Upper lobe of left lung (tissue), 6 donors: ENCODE measurements at places on chromosomes 1 and 21. TPM values are rescaled to one million over a fixed set of nuclear protein-coding genes. Genes with fewer than 3 reads are reported as not detected.

DNA sequence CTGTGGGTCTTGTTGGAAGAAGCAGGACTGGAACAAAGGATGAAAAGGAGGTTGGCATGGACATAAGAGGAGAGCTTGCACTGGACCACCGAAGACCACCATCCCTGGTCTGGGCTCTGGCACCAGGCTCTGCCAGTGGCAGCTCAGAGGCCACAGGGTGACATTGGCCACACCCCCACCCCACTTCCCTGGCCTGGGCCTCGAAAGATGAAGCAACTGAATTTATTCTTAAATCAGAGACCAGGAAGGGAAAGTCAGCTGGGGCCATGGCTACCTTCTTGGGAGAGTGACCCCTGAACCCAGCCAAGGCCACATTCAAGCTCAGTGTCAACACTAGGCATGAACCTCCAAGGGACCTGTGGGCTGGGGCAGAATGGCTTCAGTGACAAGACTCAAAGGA is 4.0 kb downstream of the KLHDC7A start:
- H3K4me1 ChIP-seq, result peaks cover 24% of the 10 kb centered on the region
- H3K36me3 ChIP-seq, result no peaks in the 10 kb centered on the region
- DNase-seq, result no peak

Gene LSM10
- total RNA-seq, result 28.9 TPM

Gene CD5L
- total RNA-seq, result 4.6 TPM

GRCh38 chr21:46093668-46094400 is 4.1 kb upstream of the COL6A2 start:
- no peaks in the 10 kb centered on the region for H3K36me3 ChIP-seq
- peaks cover 16% of the 10 kb centered on the region for H3K27me3 ChIP-seq
- no peak overlapping the region for H3K27ac ChIP-seq
- H3K4me3 ChIP-seq, result no peak overlapping the region
- DNase-seq, result peak; percentile 20

Gene AKT3
- 49.7 TPM for total RNA-seq

Gene PDC
- total RNA-seq, result not detected

GRCh38 chr1:112618114-112618720 is 724 bp downstream of the ST7L start:
- peaks cover 35% of the 10 kb centered on the region for H3K4me1 ChIP-seq
- no peak for DNase-seq
- H3K27me3 ChIP-seq, result no peaks in the 10 kb centered on the region
- peaks cover 4% of the 10 kb centered on the region for H3K36me3 ChIP-seq
- H3K4me3 ChIP-seq, result peak overlapping the region; percentile 88

GRCh38 chr1:235077571-235078479 is 50.8 kb downstream of the TOMM20 start:
- H3K27me3 ChIP-seq, result no peaks in the 10 kb centered on the region
- peak overlapping the region; percentile 94 for H3K27ac ChIP-seq
- DNase-seq, result peak; percentile 41
- no peaks in the 10 kb centered on the region for H3K36me3 ChIP-seq
- no peak overlapping the region for H3K4me3 ChIP-seq

DNA sequence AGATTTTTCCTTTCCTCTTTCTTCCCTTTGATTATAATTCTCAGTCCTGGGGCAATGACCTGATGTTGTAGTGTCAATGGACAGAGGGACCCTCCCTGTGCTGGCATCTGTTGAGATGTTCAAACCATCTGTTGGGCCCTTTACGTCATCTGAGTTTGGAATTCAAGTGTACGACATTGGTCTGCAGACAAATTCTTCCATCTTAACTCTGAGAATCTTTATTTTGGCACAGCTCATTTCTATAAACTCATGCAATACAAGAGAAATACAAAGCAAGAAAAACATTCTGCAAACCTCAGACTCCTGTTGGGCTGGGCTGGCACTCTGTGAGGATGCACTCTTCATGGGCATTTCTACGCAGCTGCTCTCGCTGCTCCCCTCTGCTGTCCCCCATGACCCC is 54.2 kb downstream of the IFI44 start:
- H3K27ac ChIP-seq, result no peak overlapping the region
- H3K4me3 ChIP-seq, result no peak overlapping the region
- no peaks in the 10 kb centered on the region for H3K27me3 ChIP-seq
- no peak for DNase-seq
- no peaks in the 10 kb centered on the region for H3K36me3 ChIP-seq

- H3K27ac ChIP-seq, result no peak overlapping the region
- no peak overlapping the region for H3K4me3 ChIP-seq
- no peak for DNase-seq
- H3K36me3 ChIP-seq, result peaks cover 86% of the 10 kb centered on the region
- peaks cover 3% of the 10 kb centered on the region for H3K4me1 ChIP-seq
- no peaks in the 10 kb centered on the region for H3K27me3 ChIP-seq
These were observed 6.3 kb downstream of the ZMPSTE24 start for GRCh38 chr1:40264354-40264781.

DNA sequence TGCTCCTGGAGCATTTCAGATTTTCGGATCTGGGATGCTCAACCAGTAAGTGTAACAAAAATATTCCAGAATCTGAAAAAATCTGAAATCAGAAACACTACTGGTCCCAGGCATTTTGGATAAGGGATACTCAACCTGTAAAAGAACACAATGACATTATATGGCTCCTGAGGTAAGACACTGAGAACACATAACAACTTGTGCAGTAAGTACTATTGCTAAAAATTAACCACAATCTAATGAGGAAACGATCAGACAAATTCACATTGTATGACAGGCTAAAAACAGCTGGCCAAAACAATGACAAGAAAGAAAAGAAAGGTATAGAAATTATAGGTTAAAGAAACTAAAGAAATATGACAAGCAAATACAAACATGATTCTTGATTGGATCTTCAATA is 54.9 kb downstream of the LTN1 start:
- no peaks in the 10 kb centered on the region for H3K4me1 ChIP-seq
- peaks cover 70% of the 10 kb centered on the region for H3K36me3 ChIP-seq
- no peak overlapping the region for H3K4me3 ChIP-seq
- no peaks in the 10 kb centered on the region for H3K27me3 ChIP-seq
- H3K27ac ChIP-seq, result no peak overlapping the region

Gene TMIGD3
- 7.0 TPM for total RNA-seq

- DNase-seq, result no peak
- H3K4me1 ChIP-seq, result no peaks in the 10 kb centered on the region
- H3K27me3 ChIP-seq, result no peaks in the 10 kb centered on the region
- no peak overlapping the region for H3K4me3 ChIP-seq
These were observed 19.9 kb downstream of the SLC45A3 start for GRCh38 chr1:205660361-205660760.

DNA sequence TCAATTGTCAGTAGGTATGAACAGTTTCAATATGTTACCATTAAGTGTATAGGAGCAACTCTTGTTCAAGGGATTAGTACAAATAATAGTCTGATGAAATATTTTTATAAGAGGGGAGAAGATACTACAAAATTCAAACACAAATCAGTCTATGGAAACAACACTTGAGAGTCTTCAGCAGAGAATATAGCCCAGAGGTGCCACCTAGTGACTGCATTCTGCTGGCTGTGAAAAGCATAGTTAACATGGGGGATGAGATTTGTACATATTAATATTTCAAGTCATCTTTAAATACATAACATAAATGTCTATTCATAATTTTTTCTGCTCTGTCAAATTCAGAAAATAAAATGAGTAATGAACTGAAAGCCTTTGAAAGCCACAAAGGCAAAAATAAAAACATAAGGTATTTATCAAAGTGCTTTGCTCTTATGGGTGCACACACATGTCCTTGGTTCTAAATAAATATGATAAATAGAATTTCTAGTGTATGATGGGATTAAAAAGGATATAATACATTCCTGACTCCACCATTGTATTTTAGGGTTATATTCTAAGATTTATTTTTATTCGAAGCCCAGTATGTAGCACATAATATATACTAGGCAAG is 440.9 kb upstream of the ZRANB2 start:
- no peaks in the 10 kb centered on the region for H3K27me3 ChIP-seq
- no peak for DNase-seq
- H3K27ac ChIP-seq, result no peak overlapping the region
- no peak overlapping the region for H3K4me3 ChIP-seq
- H3K4me1 ChIP-seq, result no peaks in the 10 kb centered on the region

DNA sequence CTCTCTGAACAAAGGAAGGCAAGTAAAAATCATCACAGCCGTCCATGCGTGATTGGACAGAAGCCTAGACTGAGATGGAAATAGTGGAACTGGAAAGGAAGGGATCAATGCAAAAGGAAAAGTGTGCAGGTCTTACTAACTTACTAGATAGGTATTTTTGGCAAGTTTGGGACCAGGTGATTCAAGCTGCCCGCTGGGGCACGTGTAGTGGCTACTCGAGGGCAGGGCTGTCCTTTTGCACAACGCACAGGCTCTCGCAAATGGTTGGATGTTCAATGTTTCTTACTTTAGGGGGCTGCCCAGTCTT is 566 bp upstream of the ALG6 start:
- peak overlapping the region; percentile 46 for H3K4me3 ChIP-seq
- H3K27me3 ChIP-seq, result no peaks in the 10 kb centered on the region
- peaks cover 8% of the 10 kb centered on the region for H3K36me3 ChIP-seq
- H3K27ac ChIP-seq, result peak overlapping the region; percentile 92
- peaks cover 13% of the 10 kb centered on the region for H3K4me1 ChIP-seq

Gene B3GALT6
- total RNA-seq, result 21.0 TPM

GRCh38 chr1:157415661-157416060 is 136.7 kb downstream of the FCRL5 start:
- no peaks in the 10 kb centered on the region for H3K36me3 ChIP-seq
- no peaks in the 10 kb centered on the region for H3K27me3 ChIP-seq
- no peak overlapping the region for H3K4me3 ChIP-seq
- DNase-seq, result no peak
- no peak overlapping the region for H3K27ac ChIP-seq
- no peaks in the 10 kb centered on the region for H3K4me1 ChIP-seq

DNA sequence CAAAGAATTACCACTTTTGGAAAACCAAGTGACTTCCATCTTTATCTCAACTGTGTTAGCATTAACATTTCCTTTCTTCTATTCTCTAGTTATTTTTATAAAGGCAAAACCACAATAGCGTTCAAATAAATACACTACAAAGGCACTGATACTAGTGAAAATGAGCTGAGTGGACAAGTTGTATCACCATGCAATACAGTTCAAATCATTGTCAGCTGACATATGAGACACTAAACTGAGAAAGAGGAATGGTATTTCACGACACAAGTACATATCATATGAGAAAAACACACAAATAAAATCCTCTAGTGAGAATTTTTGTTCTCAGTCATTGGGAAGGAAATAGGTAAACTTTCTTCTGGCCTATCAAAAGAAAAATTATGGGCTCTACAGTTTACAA is 26.2 kb downstream of the ENAH start:
- peaks cover 15% of the 10 kb centered on the region for H3K4me1 ChIP-seq
- no peak overlapping the region for H3K4me3 ChIP-seq
- H3K27me3 ChIP-seq, result no peaks in the 10 kb centered on the region
- no peaks in the 10 kb centered on the region for H3K36me3 ChIP-seq
- no peak for DNase-seq

Gene PGM1
- 101 TPM for total RNA-seq

DNA sequence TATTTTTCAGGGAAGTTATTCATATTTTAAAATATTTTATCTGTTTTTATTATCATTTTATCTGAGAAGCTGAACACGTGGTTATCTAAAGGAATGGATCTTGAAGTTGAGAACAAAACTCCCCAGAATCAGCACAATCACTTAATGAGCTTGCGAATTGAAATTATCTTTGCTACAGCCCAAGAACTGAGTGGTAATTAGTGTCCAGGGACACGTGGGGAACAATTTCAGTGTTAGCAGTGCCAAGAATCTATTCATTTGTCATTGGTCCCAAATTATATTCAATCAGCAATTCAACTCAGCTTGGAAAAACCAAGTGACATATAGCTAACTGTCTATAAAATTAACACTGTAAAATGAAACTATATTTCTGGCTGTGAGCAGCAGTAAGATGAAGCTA is 197.6 kb upstream of the UBE2U start:
- no peaks in the 10 kb centered on the region for H3K27me3 ChIP-seq
- DNase-seq, result no peak
- peaks cover 6% of the 10 kb centered on the region for H3K4me1 ChIP-seq
- H3K27ac ChIP-seq, result peak overlapping the region; percentile 44

DNA sequence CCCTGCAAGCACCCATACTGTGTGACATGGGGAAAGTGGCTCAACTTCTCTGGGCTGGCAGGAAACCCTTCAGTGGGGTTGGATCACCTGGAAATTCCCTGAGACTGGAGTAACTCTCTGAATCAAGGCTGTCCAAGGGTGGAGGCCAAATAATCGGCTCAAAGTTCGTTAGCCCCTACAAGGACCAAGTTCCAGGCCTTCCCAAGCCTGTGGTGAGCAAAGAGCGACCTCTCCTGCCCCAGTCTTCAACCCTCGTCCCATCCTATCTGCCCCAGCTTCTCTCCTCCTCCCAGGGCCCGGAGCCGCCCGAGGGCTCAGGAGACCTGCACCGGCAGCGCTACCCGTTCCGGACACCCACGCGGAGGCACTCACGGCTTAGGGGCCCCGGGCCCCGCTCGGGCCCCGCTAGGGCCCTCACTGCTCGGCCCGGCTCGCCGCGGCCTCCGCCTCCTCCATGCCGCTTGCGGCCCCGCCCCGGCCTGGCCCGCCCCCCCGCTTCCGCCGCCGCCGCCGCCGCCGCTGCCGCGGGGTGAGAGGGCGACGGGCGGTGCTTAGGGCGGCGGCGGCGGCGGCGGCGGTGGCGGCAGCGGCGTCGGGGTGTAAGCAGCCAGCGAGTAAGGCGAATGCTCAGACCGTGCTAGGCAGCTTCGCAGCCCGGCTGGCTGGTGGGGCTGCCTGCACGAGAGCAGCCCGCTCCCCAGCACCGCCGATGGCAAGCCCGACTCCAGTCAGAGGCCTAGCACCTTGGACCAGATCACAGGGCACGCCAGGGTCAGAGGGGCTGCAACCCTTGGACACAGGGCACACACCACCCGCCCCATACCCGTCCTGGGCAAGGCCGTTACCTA is at the start of gene POMGNT1:
POMGNT1 (minus strand) TSS at position 471 of the 848 bp plus-strand sequence. CDS start 613 bp downstream, outside the sequence.
- peaks cover 28% of the 10 kb centered on the region for H3K36me3 ChIP-seq
- H3K4me1 ChIP-seq, result peaks cover 25% of the 10 kb centered on the region
- DNase-seq, result peak; percentile 69
- H3K27me3 ChIP-seq, result no peaks in the 10 kb centered on the region
